ENCODE measurements at places on chromosomes 6 and 20.

DNA sequence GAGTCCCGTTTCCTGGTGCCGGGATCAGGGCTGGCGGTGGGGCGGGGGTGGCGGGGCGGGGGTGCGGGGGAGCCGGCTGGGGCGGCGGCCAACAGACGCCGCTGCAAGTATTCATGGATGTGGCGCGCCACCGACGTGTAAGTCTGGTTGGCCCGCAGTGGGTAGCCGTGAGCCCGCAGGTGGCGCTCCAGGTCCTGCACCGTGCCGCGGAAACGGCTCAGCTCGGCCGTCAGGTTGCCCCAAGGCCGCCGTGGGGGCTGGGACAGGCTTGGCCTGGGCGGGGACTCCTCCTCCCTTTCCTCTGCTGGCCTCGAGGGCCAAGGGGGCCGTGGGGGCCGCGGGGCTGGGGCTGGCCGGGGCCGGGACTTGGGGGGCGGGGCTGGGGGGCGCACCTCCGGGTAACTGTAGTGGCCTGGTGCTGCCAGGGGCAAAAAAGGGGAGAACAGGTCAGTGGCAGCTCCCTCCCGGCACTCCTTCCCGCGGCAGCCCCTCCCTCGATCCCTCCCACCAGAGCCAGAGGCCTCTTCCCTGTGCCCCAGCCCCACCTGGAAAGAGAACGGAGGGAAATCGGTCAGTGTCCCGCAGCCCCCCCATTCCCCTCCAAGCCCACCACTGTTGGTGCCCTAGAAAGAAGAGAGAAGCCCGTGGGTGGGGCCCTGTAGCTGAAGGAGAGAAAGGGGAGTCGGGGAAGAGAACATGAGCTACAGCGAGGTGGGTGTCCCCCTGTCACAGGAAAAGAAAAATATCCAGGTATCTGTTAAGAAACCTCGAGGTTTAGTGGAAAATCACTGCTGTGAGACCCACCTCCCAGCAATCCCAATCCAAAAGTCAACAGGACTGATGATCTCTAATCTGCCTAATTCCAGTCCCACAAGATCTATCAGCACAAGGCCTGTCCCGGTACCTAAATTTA, 21.3 kb downstream of the TNXB start:
- peak; percentile 95 for DNase-seq

GRCh38 chr6:149316108-149316727, 1.3 kb upstream of the TAB2 start:
- no peak for DNase-seq

DNA sequence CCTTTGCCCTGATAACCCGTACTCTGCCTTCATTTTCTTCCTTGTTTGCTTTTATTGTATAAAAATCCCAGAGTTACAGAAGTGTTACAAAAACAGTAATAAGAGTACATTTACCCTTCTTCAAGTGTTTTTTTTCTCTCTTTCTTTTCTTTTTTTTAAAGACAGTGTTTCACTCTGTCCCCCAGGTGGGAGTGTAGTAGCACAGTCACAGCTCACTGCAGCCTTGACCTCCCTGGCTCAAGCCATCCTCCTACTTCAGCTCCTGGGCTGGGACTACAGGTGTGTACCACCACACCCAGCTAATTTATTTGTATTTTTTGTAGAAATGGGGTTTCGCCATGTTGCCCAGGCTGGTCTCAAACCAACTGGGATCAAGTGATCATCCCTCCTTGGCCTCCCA, 402.7 kb downstream of the CDKAL1 start:
- no peak for DNase-seq

- no peak for DNase-seq
These were observed 16.5 kb downstream of the PPP1R10 start for GRCh38 chr6:30600451-30600961.

GRCh38 chr6:132188556-132189264, 212.6 kb downstream of the MOXD1 start:
- no peak for DNase-seq

GRCh38 chr20:23686046-23686750, 2.6 kb downstream of the CST4 start:
- no peak for DNase-seq

DNA sequence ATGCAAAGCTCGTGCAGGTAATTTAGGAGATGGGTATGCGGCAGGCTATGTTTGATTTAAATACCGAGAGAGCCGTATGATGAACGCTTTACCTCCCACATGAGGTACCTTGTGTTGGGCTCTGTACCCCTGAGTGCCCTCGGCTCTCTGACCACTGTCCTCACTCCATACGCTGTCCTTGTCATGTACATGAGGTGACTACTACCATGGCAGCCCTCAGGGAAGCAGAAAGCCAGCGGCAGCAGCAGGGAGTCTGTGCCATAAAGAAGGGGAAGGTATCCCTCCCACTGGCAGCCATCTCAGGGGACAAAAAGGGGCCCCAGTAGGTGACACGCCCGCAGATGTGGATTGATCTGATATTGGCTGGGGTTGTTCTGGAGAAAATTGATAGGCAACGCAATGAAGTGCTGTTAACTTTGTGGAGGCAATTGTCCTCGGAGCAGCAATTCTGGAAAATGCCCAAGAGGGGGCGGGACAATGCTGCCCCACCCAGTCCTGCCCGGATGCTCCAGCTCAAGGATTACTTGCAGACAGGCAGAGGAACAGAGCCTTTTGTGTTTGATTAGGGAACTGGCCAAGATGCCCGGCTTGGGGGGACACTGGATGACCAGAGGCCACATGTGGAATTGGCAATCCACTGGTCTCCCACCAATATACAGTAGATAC, 38.0 kb upstream of the HSF2 start:
- no peak for DNase-seq

DNA sequence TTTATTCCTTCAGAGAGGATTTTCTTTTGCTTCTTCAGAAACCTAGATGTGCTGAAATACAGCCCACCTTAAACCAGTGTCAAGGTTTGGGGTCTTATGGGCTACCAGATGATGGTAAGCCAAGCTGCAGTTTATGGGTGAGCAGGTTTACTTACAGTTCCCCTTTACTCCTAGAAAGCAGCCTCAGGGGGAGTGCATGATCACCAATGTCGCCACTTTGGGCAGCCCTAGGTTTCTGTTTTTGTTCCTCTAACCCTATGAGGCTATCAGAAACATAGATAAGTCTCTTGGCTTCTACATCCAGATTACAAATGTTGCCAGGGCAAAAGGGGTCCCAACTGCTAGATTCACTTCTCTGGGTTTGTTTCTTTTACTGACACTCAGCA, 67.2 kb downstream of the TRIM27 start:
- no peak for DNase-seq

GRCh38 chr6:109024784-109025183, 69.9 kb downstream of the SESN1 start:
- no peak for DNase-seq

DNA sequence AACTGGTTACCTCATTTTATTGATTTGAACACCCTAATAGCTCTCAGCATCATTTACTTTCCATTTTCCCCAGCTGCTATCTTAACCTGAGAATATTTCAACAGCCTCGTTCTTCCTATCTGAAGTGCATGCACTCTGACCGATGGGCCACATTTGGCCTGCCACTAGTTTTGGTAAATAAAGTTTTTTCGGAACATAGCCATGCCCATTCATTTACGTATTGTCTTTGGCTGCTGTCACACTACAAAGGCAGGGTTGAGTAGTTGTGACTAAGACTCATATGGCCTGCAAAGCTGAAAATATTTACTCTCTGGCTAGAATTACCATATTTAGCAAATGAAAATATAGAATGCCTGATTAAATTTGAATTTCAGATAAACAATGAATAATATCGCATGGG, 10.8 kb downstream of the ADGRF4 start:
- no peak for DNase-seq

DNA sequence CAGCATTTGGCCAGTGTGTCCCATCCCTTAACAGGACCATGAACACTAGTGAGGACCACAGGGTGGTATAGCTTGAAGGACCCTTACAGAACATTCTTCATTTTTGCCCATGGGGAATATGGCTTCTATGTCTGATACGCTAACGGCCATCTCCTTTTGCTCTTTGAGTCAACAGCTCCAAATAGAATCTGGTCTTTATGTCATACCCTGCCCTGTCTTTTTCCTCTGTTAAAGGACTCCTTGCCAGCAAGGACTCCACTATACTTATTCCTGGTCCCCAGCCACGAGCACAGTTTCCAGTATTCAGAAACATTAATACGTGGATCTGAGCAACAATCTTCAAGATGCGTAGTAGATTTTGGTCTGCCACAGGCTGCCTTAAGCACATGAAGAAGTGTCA, 22.5 kb downstream of the SERPINB1 start:
- DNase-seq, result no peak

DNA sequence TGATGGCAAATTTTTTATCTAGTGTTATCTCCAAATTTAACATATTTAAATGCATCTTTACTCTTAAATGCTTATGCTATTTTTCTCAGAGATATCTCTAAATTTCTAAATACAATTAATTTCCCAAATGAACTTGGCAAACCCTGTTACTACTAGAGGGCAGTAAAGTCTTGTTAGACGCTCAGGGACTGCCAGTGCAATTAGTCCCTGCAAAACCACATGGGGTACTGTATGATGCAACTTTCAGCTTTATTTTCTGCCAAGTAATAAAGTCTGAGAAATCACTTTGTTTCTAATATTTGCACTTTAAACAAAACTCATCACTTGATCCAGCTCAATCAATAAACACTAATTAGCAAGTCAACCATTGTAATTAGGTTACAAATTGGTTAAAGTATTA, 76.0 kb upstream of the ADGRB3 start:
- no peak for DNase-seq

DNA sequence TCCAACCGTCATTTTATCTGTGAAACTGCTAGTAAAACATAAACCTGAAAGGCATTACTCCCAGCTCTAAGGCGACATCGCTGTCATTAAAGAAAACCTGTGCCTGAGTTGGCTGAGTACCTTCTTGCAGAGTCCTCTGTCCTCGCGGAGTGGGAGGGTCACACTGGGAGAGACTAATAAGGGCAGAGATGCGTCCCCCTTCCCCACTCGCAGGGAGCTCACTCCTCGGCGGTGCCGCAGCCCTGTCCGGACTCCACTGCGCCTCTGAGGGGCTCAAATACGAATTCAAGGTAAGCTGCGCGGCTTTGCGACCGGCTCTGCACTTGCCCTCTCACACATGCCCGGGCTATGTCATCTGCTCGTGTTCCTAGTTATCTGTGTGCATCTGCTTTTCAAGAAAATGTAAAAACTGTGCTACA, at the start of gene COL19A1:
Gene COL19A1 (plus strand): TSS at position 206 of the 419 bp plus-strand sequence. CDS start 13,012 bp downstream, outside the sequence.
- DNase-seq, result no peak

DNA sequence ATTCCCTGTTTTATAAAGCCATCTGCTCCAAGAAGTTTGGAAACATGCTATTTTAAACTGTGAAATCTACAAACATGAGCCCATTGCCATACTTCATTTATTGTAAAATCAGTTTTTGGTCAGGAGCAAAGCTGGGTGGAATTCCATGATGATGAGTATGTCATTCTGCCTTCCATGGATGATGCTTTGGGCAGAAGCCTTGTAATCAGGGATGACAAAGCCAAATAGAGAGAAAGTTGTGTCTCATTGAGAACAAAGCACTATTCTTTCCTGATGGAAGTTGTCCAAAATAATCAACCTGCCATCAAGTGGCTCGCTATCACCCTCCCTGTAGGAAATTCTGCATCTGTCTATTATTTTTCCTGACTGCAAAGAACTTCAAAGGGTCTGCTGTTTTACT, 313.0 kb upstream of the DEFB112 start:
- DNase-seq, result no peak

DNA sequence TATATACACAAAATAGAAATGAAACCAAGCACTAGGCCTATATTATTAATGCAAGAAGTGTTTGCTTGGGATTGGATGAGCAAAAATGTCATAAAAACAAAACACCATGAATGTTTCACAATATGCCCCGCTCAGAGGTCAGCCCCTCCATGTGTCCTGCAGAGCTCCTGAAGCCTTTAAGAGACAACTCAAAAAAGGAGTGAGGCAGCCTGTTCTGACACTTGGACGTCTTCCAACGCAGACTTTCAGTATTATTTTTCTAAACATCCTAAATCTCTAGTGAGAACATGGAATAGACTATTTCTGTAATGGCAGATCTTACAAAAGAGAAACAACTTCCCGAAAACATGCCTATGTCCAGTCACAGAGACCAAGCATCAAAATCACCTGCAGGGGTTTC, 322.6 kb downstream of the PRKN start:
- no peak for DNase-seq

- DNase-seq, result no peak
These were observed 859 bp downstream of the C20orf202 start for GRCh38 chr20:1204113-1204512.

DNA sequence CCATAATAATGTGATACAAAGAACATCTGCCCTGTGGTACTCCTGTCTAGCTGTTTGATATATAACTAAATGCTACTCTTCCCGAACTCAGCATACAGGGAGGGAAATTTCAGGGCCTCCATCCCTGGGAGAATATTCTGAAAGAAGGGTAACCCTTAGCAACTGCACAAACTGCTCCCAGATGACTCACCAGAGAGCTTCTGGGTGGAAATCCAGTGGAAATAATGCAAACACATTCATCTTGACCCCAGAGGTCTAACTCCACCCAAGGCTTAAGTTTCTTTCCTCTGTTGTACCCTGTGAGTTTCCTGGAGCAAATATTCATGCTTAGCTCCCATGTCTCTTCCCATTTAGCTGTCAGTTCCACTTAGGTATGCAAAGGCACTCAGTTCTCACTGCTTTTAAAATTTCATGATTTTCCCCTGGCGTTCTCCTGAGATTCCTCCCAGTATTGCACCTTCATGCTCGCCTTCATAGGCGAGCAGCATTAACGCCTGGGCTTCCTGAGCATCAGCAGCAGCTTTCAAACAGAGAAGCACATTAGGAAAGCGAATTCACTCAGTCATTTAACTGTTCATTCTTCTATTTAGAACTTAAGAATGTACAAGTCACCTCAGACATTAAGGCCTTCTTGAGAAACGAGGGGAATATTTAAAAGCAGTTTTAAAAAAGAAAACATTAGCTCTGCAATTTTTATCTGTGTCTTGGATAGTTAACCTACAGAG, 43.8 kb upstream of the LAMA4 start:
- peak; percentile 27 for DNase-seq

Measured in uterus (tissue), 4 donors.